ENCODE measurements at places on chromosomes 1 and 21. TPM values are rescaled to one million over a fixed set of nuclear protein-coding genes. Genes with fewer than 3 reads are reported as not detected.

Gene SMCP
- total RNA-seq: not detected

Gene SLC35A3
- 34.9 TPM for total RNA-seq

- no peak for DNase-seq
Observed at GRCh38 chr1:203797216-203797615, 1.8 kb downstream of the ZBED6 start.

DNA sequence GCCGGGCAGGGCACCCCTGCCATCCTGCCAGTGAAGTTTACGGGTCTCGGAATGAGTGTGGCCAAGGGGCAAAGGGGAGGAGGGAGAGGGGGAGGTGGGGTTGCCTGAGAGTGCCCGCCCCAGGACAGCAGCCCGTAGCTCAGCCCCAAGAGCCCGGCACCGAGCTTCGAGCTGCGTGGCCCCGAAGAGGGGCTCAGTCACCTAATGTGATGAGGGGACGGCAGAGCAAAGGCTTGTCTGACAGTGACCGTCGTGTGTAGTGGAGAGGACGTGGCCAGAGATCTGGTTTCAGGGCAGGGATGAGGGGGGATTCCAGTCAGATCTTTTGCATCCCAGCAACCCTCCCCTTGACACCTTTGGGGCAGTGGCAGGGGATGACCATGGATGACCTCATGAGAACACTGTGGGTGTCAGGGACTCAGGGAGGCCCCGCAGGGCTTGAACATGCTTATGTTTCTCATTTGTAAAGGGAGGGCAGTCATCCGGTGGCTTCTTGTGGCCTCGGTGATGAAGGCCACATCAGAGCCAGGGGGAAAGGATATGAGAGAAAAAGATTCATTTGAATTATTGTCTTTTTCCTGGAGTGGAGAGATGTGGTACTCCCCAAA lies 1.1 kb upstream of the TRPM2 start:
- DNase-seq: no peak

DNA sequence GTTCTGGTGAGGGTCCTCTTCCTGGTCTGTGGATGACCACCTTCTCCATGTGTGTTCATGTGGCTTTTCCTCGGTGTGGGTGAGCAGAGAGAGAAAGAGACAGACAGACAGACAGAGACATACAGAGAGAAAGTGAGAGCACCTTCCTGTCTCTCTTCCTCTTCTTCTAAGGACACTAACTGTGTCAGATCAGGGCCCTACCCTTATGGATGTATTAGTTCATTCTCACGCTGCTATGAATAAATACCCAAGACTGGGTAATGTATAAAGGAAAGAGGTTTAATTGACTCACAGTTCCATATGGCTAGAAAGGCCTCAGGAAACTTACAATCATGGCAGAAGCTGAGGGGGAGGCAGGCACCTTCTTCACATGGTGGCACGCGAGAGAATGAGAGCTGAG lies 131.5 kb upstream of the ZNF648 start:
- no peak for DNase-seq

- DNase-seq: no peak
Observed at GRCh38 chr21:42424914-42425541, 21.3 kb downstream of the UBASH3A start.

GRCh38 chr1:219966071-219966349 lies 37.7 kb upstream of the SLC30A10 start:
- DNase-seq: no peak

- no peak for DNase-seq
Observed at GRCh38 chr21:16538405-16538804, 808.6 kb downstream of the USP25 start.
